Fibroblast of skin of left quadriceps (primary cell): ENCODE measurements at places on chromosomes 2 and 18.

GRCh38 chr2:88016960-88017779 is 823 bp upstream of the RNU2-63P start:
- DNase-seq: no peak

- no peak for DNase-seq
These were observed 192.3 kb downstream of the UBE2E3 start for GRCh38 chr2:181172676-181173075.

- DNase-seq: no peak
These were observed 226.8 kb upstream of the CHST9 start for GRCh38 chr18:27411911-27412310.

DNA sequence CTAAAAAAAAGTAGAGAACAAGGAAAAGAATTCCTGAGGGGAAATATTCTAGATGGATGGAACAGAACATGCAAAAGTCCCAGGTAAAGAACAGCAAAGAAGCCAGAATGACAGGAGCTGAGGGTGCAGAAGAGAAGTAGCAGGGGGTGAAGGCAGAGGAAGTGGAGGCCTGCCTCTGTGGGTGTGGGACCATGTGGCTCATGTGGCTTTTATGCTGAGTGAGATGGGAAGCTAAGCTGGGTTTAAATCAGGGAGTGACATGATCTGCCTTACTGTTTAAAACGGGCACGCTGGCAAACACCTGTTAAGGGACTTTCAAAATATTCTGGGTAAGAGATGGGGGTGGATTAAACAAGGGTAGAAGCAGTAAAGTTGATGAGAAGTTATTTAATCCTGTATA is 40.0 kb downstream of the GKN2 start:
- DNase-seq: no peak

DNA sequence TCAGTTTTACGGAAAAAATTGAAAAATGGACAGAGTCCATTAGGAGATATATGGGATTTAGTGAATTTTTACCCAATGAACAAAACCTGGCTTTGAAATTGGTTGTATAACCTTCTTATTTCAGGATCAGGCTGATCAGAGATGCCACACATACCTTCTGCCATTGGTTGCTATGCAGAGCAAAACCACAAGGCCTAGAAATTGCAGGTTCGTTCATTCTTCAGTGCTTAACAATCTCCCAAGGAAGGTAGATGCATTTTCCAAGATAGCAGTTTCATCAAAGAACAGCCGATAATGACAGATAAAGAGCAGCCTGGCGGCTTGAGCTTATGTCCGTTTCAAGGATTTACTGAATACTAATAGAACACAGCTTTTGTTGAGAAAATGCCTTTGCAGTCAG is 868.8 kb downstream of the EPHA4 start:
- no peak for DNase-seq

GRCh38 chr18:25235401-25236042 is 116.4 kb downstream of the ZNF521 start:
- no peak for DNase-seq

DNA sequence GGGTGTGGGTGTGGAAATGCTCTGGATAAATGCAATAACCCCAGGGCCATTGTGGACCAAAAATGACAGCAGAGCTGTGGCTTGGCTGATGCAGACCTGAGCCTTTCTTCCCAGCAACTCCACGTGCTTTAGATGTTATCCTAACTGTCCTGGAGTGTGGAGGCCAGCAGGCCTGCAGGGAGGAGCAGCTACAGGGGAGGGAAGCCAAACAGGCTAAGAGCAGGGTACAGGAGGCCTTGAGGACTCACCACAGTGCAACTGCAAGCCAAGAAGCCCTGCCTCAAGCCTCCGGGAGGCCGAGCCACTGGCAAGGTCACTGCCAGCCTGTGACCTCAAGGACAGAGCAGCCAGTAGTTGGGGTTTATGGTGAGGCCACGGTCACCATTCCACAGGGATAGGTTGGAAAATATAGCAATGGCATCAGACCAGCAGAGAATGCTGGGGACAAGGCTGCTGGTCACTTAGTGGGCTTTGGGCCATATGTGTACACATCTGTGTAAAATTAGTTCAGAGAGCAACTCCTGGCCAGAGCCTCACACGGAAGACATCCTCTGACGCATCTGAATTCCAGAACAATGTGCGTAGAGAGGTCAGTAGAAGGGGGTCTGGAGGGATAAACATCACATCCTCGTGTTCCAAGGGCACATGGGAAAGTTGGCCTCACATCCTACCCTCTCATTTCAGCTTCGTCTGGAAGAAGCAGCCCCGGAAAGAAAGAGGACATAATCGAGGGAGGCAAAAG is 76.2 kb upstream of the UPP2 start:
- DNase-seq: peak; percentile 17

DNA sequence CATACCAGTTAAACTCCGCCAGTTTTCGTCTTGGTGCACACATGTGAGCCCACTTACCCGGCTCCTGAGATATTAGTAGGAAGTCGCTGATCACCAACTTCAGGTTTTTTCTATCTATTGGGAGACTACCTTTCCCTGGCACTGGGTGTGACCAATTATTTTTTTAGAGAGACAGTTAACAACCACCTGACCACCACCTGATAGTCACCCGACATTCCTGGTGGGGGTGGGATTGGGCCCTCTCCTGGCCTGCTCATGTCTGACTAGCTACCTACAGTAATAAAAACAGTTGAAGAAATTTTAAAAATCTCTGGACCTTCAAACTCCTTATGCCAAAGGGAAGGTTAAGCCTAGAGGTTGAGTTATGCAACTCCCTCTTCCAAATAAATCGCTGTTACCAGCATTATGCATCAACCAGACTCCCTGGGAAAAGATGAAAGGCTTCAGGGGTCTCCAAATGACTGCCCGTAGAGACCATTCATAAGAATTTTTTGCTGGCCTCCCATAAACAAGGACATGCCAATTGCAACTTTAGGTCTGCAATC is 27.8 kb downstream of the CREG2 start:
- no peak for DNase-seq
